Muscle of arm (tissue), 14 donors: ENCODE measurements at places on chromosomes 1 and 21. TPM values are rescaled to one million over a fixed set of nuclear protein-coding genes. Genes with fewer than 3 reads are reported as not detected.

DNA sequence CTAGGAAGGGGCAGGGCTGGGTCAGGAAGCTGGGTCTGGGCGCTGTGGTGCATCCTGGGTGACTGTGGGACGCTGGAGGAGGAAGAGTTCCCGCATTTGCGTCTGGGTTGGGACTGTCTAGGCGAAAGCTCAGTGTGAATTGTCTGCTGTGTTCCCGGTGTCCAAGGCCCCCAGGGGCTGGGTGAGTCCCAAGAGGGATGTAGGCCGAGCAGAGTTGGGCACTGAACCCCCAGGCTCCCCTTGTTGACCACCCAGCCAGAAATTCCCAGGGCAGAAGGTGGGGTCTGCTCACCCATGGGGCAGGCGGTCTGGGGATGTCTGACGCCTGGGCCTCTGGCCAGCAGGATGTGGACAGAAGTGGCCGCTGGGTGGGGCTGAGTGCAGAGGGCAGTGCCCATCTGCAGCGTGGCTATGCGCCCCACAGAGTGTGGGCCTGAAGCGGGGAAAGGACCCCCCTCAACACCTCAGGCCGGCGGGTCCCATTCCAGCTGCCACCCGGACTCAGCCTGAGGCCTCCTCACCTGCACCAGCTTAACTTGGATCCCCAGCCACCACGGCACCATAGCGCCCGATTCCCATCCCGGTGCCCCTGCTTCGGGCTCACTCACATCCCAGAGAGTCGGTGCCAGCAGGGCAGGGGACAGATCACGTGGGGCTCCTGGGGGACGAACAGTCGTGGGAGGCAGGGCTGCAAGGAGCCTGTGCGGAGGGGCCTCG lies 37.0 kb upstream of the POFUT2 start:
- DNase-seq = no peak

The SGIP1 gene
- 1.7 TPM for polyA plus RNA-seq

The CADM3 gene
- 0.68 TPM for polyA plus RNA-seq

- no peak for DNase-seq
Observed at GRCh38 chr1:96684744-96685143, 36.8 kb upstream of the PTBP2 start.

DNA sequence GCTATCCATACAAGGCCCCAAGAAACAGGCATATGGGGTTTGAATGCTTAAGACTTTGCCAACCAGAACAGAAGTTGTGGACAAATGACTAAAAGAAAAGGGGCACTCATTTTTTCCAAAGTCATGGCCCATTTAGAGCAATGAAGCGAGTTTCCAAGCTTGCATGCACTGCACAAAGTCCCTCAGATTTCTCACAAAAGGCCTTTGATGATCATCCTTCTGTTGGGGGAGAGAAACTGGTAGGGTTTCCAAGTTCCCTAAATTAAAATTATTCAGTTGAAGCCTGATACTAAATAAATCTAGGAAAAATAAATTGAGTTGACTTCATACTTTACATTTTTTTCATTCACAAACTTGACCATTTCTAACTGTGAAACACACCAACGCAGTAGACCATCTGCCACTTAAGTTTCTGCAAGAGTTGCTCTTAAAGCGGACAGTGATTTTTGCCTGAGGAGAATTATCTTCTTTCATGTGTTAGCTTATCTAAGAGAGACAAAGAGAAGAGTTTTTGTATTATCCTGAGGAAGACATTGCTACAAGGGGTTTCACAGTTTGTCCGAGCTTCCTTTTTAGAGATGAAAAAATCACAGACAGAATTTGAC lies 139.2 kb downstream of the SEC16B start:
- DNase-seq = no peak

DNA sequence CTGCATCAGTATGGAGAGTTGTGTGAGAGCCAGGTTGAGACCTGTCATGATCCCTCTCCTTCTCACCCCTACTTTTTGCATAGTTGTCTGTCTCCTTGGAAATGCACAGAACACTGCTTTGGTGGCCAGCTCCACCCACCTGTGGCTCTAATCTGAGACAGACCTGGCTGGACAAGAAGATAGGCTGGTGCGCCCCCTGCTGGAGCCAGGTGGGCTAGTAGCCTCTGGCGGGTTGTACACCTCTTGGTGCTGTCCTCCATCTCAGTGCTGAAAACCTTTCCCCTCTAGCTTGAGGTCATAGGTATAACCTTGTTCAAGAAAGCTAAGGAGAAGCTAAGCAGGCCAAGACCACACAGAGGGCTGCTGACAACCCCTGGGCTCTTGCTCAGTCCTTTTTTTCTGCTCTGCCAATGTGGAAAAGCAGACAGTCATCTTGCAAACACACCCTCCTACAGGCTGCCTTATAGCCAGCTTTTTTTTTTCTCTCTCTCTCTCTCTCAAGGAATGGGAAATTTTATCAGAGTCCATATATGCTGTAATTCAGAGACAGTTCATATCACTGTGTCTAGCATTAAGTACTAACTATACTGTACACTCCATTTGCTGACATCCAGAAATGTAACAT lies 58.8 kb upstream of the SPATA6 start:
- DNase-seq = peak; percentile 10

DNA sequence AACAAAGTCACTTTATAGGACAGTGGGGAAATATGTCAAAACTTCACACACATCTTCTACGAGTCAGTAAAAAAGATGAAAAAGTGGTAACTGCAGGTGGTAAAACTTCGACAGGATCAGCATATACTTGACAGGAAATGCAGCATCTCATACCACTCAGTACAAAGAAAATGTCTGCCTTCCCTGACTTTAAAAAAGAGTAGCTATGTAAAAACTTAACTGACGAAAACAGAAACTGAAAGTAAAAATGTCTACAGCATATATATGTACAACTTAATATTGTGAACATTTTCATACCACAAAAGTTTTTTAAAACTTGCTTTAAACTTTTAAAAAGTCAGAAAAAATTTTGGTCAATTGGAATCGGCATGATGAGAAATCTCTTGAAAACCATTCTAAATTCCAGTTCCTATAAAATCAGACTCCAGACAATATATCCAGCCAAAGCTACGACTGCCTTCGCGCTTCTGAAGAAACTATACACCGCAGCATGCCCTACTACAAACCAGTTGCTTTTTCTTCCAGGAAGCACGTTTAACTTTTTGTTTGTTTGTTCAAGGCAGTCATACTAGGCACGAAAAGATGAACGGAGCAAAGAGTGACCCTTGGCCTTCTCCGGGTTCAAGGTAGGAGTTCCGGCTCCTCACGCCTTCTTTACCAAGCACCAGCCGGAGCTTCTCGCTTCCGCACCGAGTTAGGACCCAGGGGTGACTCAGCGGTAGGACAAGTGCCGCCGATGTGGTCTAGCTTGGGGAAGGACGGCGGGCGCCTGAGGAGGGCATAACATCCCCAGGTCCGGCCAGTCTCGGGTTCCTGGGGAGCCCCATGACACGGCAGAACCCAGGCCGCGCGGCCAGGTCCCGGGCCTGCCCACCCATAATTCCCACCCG lies 612 bp downstream of the PSMA5 start:
- DNase-seq = no peak
